ENCODE measurements at places on chromosomes 2 and 18.

DNA sequence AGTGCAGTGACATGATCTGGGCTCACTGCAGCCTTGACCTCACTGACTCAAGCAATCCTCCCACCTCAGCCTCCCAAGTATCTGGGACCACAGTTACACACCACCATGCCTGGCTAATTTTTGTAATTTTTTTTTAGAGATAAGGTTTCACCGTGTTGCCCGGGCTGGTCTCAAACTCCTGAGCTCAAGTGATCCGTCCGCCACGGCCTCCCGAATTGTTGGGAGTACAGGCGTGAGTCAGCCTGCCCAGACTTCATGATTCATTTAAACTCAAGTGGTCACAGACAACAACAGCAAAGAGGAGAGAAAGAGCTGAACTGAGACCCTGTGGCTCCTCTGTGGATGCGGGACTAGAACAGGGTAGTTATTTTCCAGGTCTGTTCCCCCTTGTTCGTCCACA is 83.0 kb downstream of the TSHZ1 start:
- no peak for DNase-seq

DNA sequence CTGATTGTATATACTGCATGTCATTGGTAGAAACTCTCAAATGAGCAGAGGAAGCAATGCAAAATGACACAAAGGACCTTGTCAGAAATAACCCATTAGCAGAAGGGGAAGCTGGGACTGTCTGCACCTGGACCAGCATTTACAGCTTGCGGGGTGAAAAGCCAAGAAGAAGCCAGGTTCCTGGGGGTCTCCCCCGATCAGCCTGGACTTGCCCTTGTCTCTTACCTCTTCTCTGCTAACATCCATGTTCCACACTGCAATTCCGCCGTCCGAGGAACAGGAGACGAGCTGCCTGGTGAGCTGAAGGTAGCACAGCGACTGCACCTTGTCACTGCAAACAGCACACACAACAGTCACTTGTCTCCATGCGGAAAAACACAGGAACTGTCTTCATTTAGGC is 51.1 kb downstream of the WDFY1 start:
- no peak for DNase-seq

- no peak for DNase-seq
Measured at GRCh38 chr2:150620855-150621254, 133.4 kb upstream of the RND3 start.

DNA sequence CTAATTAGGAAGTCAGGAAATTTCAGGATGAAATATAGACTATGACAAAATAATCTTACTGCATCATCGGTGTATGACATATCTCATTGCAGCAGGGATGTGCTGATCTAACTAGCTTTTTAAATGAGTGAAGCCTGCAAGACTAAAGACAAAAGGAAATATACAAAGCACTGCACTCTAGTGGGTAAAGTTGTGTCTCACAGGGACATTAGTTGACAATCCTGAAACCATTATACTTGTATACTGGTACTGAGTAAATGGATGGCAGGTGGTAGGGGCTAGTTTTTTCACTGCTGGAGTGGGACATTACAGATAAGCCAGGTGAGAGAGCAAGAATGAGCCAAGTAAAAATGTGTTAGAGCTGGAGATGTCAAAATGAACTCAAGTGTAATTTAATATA is 317.5 kb upstream of the RAB6C start:
- DNase-seq, result no peak

- DNase-seq, result no peak
Measured at GRCh38 chr2:12694990-12695774, 21.6 kb upstream of the TRIB2 start.

GRCh38 chr18:23106575-23106974 is 28.7 kb upstream of the CABLES1 start:
- DNase-seq, result no peak

- no peak for DNase-seq
Measured at GRCh38 chr2:33620-34019, 12.7 kb downstream of the FAM110C start.

- DNase-seq, result no peak
Measured at GRCh38 chr2:43293744-43294695, 67.6 kb upstream of the ZFP36L2 start.

GRCh38 chr18:22173221-22173927 is 4.0 kb downstream of the GATA6 start:
- DNase-seq, result no peak

DNA sequence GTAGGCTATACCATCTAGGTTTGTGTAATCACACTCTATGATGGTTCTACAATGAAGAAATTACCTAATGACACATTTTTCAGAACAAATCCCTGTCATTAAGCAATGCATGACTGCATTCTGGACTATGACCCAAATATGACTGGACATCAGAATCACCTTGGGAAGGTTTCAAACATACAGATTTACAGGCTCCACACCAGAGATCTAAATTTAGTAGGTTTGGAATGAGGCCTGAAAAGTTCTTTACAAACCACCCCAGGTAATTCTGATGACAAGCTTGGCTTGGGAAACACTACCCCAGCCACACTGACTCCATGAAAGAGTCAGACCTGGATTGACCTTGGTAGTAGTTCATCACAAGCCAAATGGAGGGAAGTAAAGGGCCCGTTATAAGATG is 52.2 kb upstream of the NFE2L2 start:
- DNase-seq, result no peak

GRCh38 chr2:14126846-14127245 is 505.7 kb upstream of the LRATD1 start:
- DNase-seq, result no peak

- DNase-seq, result peak; percentile 60
Measured at GRCh38 chr2:120174963-120175581, 48.1 kb downstream of the TMEM185B start.

DNA sequence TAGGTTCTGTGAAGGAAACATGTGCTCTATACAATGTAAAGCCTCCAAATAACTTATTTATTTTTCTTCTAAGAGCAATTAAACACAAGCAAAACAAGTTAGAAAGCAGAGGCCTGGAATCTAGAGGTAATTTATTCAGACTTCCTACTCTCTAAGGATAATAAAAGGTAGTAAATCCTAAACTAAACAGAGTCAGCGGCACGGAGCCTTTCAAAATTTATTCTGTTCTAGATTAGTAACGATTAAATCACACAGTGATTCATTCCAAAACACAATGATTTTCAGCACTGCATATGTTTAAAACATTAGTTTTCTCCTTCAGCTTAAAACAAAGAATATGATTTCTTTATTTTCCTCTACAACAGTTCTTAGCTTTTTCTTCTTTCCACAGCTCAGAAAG is 160.9 kb downstream of the FBXO15 start:
- no peak for DNase-seq

- DNase-seq, result no peak
Measured at GRCh38 chr2:30968660-30969397, 161.6 kb upstream of the CAPN13 start.

DNA sequence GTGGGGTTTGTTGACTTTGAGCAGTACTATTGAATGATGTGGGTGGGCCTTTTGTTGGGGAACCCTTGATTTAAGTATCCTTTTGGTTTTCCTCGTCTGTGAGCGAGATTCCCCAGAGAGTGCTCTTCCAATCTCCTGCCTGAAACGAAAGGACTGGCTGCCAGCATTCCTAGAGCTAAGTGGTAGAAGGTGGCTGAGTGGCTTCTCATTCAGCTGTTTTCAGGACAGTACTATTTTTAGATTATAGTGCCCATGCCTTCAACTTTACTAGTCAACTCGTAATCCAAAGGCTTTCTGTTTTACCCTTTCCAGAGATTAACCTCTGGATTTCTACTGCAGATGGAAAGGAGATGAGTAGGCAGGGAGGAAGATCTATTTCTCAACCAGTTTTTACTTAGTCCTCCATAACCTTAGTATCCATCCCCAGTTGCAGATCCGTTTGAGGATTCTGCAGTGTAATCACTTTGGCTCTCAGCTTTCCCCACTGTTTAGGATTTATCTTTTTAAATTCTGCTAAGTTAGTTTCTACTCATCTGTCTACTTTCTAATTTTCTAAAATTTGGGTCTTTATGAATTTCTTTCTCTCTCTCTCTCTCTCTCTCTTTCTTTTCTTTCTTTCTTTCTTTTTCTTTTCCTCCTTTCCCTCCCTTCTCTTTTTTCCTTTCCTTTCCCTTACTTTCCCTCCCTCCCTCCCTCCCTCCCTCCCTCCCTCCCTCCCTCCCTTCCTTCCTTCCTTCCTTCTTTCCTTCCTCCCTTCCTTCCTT is 9.2 kb downstream of the SLC4A1AP start:
- DNase-seq, result no peak

- DNase-seq, result no peak
Measured at GRCh38 chr2:212088353-212088752, 450.2 kb downstream of the ERBB4 start.

DNA sequence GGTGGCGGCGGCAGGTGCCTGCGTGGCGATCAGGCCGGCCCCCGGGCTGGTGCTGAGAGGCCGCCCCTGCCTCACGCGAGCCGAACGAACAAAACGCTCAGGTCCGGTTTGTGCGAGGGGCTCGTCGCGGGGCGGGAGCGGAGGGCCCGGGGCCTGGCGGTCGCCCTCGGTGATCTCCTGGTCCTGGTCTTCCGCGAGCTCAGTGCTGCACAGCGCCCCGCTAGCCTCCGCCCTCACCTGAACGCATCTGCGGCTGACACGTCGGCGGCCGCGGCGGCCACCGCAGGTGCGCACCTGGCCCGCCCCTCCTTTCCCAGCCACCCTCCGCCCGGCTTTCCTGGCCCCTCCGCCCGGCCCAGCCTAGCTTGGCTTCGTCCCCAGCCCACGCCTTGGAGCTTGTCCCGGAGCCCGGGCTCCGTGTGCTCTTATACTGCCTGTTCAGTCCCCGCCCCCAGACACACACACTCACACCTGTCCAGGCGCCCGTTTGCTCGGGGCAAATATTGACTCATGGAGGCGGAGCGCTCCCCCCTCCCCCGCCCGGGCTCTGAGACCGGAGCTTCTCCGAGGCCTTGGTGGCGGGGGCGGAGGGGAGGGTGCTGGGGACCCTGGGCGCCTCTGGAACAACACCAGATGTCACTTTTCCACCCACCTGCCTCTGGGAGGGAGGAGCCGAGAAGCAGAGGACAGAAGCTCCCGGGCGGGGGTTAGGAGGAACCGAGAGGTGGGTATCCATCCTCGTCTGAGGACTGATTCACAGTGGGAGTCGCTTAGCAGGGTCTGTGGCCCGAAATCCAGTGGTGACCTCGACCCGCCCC is 8.6 kb upstream of the CRYBA2 start:
- peak; percentile 95 for DNase-seq

DNA sequence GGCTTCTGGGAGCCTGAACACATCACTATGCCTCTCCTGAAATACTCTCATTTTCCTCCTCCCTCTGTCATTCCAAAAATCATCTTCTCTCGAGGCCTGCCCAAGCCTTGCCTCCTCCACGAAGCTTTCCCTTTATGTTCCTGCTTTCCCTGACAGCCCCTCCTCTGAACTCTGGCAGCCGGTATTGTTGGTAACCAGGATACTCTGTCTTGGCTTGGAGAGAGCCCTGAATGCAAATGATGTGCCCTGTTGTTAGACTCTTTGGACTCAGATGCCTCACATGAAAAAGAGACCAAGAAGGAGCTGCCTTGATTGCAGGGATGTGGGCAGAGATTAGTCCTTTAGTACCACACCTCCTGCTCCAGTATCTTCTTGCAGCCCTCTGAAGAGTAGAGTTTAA is 138.5 kb upstream of the DLX2 start:
- no peak for DNase-seq

- DNase-seq, result no peak
Measured at GRCh38 chr2:1515073-1515430, 101.8 kb downstream of the TPO start.

DNA sequence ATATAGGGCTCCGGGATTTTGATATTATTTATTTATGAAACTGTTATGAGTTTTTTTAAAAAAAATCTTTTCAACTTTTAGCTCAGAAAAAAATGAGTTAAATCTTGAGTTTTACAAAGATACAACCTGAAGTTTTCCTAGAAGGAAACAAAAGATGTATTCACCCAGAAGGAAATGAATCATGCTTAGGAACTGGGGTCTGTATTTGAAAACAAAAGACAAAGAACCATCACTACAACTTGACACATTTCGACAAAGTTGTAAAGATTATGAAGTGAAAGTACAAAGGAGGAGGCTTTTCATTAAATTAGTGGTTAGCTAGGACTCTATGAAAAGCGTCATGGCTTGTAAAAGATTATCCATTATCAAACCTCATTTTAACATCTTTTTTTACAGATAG is 143.3 kb downstream of the PDE1A start:
- no peak for DNase-seq

DNA sequence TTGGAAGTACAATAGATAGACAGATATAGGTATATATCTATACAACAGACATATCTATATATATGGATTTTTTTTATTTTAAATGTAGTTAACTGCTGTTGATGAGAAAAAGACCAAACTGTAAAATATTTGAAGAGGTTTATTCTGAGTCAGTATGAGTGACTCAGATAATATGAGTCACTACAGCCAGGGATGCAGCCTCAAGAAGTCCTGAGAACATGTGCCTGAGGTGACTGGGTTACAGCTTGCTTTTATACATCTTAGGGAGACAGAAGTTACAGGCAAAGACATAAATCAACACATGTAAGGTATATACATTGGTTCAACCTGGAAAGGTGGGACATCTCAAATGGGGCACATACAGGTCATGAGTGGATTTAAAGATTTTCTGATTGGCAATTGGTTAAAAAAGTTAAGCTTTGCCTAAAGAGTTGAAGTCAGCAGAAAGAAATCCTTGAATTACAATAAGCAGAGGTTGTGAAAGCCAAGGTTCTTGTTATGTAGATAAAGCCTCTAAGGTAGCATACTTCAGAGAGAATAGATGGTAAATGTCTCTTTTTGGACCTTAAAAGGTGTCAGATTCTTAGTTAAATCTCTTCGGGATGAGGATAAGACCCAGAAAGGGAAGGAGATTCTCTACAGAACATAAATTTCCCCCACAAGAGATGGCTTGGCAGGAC is 149.9 kb downstream of the RBM43 start:
- DNase-seq, result no peak

DNA sequence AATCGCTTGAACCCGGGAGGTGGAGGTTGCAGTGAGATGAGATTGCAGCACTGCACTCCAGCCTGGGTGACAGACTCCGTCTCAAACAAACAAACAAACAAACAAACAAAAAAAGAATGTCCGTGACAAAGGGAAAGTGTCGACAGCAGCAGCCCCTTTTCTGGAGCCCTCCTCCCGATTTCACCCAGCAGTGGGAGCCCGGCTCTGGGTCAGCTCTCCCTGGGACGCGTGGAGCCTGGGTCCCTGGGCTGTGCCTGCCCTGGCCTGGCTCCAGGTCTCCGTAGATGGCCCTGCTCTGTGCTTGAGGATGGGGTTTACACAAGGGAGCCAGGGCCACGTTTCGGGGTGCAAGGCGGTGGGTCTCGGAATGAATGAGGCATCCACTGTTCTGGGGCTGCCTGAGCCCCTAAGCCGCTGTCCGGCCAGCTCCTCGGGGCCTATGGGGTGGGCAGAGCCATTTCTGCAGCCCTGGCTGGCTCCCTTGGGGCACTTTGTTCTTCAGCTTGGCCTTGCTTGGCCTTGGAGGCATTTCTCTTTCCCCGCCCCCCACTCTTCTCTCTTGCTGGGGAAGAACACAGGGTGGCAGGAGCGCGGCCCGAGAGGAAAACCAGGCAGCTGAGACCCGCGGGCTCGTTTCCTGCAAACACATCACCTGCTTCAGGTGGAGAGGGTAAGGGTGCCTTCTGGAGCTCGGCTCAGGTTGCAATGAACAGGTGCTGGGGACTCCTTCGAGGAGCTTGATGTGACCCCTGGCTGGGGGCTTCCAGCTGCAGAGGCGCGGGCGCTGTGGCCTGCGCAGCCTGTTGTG is 29.1 kb downstream of the RTP5 start:
- DNase-seq, result peak; percentile 53

All from NCI-H1436 (cell line).